ENCODE measurements at places on chromosomes 2 and 18.

- DNase-seq, result no peak
Measured at GRCh38 chr2:136010126-136010525, 24.7 kb upstream of the DARS1 start.

DNA sequence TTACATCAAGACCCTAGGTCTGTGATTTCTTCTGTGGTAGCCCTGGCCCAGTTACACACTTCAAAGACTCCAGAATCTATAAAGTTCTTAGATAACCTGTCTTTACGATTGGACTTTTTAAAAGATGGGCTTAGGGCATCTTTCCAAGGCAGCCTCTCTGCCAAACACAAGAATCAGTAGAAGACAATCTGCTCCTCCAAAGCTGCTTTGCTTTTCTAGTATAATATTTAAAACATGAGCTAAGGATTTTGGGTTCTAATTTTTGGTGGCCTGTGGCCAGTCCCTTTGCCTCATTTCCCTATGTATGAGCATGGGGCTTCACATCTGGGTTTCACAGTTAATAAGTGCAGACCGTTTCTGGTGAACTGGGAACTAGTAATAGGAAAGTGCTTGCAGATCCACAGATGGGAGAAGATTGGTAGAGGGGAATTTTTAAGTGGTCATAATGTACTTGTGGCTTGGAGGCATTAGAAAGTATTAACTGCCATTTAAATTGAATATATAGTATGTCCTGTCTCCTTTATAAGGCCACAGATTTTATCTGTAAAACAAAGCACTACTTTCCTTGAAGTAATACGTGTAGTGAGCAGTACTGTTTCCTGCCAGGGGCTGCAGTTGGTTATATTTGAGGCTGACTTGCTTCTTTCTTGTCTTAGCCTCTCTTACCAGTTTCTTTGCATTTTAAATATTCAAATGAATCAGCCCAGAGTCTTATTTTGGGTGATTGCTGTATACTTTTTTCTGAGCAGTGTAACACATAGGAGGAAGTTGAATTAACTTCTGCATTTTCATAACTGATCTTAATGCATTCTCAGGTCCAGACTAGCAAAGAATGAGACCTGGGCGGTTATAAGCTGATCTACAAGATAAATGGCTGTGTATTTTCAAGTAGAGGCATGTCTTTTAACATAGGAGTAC is 1.5 kb downstream of the ARPC2 start:
- DNase-seq, result no peak

DNA sequence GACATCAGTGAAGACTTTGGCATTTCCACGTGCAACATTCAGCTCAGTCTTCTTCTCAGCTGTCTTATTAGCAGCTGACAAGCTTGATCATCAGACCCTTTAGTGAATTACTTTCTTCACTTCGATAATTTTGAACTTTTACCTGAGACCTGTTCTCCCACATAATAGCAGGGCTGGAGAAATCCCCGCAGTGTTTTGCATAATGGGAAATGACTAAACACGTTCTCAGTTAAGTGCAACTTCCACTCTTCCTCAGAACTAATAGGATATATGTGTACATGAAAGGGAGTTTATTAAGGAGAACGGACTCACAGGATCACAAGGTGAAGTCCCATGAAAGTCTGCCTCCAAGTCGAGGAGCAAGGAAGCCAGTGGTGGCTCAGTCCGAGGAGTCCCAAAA is 28.8 kb upstream of the MBP start:
- no peak for DNase-seq

GRCh38 chr2:85011098-85011497 is 40.1 kb downstream of the KCMF1 start:
- no peak for DNase-seq

- no peak for DNase-seq
Measured at GRCh38 chr2:203761121-203761520, 54.7 kb downstream of the CD28 start.

GRCh38 chr2:104465981-104466380 is 387.9 kb upstream of the POU3F3 start:
- no peak for DNase-seq

- DNase-seq, result no peak
Measured at GRCh38 chr18:22132258-22132657, 37.1 kb upstream of the GATA6 start.

- DNase-seq, result no peak
Measured at GRCh38 chr2:137252934-137253333, 487.6 kb downstream of the THSD7B start.

GRCh38 chr2:166234112-166234846 is 106.5 kb upstream of the SCN1A start:
- no peak for DNase-seq

DNA sequence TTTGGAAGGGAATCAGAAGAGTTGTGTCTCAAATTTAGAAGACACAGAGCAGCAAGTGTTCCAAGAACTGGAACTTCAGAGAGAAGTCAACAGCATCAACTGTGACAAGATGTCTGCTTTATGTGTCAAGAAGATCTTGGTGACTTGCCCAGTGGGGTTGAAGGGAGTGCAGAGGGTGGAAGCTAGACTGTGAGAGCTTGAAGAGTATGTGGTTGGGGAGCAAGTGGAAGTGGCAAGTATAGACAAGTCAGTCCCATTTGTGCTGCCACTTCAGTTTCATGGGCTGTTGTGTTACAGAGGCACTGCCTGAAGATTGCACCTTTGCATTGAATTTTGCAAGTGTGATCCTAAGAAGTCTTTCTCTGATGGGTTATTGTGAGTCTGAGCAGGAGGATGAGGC is 68.7 kb upstream of the MC2R start:
- no peak for DNase-seq

GRCh38 chr2:209661286-209661894 is 110.2 kb upstream of the UNC80 start:
- DNase-seq, result no peak

GRCh38 chr2:9594366-9595054 is 36.3 kb downstream of the YWHAQ start:
- no peak for DNase-seq

DNA sequence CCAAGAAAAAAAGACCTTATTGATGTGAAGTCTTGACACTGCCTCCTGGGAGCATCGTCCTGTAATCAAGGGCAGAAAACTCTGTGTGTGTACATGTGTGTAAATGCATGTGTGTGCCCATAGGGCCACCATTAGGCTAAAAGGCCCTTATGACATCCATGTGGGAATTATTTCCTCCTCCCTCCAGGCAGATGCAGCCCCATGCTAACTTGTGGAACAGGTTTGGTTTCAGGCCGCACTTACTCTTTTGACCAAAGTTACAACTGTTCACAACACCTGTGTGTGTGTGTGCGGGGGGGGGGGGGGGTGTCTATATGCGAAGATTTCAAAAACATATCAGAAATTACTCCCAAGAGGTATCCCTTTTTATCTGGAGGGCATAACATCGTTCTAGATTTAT is 87.4 kb upstream of the SLC14A2 start:
- DNase-seq, result no peak

GRCh38 chr2:2325516-2325915 is 5.6 kb downstream of the MYT1L start:
- no peak for DNase-seq

- DNase-seq, result no peak
Measured at GRCh38 chr18:26073758-26074157, 16.7 kb downstream of the SS18 start.

GRCh38 chr2:225512876-225513540 is 113.5 kb downstream of the NYAP2 start:
- no peak for DNase-seq

DNA sequence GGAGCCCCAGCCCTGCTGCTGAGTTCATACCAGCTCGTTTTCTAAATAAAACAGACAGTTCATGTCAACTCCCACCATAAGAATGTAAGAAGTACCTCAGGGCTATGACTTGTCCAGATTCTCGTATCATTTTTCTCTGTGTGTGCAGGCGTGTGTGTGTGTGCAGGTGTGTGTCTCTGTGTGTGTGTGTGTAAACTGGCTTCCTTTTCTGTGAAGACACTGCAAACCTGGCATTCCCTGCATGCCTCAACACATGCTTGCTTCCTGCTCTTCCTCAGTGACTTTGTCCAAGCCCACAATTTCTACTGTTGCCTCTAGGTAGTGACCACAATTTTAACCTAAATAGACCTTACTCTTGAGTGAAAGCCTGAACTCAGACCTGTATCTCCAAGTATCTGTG is 879.0 kb downstream of the SLC4A3 start:
- no peak for DNase-seq

- DNase-seq, result no peak
Measured at GRCh38 chr18:60649107-60649506, 276.5 kb upstream of the MC4R start.

- no peak for DNase-seq
Measured at GRCh38 chr2:160516547-160517365, 23.1 kb upstream of the RBMS1 start.

GRCh38 chr2:36918307-36918706 is 48.0 kb downstream of the STRN start:
- no peak for DNase-seq

GRCh38 chr2:208807756-208808155 is 401.2 kb downstream of the PTH2R start:
- no peak for DNase-seq

DNA sequence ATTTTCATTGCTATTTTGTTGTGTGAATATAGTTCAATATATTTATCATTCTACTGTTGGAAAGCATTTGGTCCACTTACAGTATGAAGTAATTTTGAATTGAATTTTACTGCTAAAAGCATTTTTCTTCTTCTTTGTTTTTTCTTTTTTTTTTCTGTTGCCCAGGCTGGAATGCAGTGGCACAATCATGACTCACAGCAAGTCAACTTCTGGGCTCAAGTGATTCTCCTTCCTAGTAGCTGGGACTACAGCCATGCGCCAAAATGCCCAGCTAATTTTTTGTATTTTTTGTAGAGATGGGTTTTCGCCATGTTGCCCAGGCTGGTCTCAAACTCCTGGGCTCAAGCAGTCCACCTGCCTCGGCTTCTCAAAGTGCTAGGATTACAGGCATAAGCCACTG is 2.4 kb upstream of the ETAA1 start:
- DNase-seq, result no peak

- no peak for DNase-seq
Measured at GRCh38 chr2:17317439-17317976, 200.7 kb downstream of the RAD51AP2 start.

DNA sequence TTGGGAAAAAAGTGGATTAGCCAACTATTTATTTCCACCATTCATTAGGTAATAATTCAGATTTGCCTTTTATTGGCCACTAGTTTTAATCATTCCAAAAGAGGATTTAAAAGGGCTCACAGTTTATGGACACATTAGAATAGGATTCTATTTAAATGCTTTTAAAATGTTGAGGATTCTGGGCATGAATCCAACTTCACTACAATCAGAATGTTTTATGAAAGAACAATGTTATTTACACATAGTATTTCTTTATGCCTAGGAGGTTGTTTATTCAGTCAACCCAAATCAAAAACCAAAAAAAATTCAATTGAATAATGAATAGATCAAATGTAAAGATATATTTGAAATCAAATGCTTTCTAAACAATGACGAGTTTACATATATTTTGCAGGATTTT is 232.2 kb downstream of the GULP1 start:
- DNase-seq, result no peak

DNA sequence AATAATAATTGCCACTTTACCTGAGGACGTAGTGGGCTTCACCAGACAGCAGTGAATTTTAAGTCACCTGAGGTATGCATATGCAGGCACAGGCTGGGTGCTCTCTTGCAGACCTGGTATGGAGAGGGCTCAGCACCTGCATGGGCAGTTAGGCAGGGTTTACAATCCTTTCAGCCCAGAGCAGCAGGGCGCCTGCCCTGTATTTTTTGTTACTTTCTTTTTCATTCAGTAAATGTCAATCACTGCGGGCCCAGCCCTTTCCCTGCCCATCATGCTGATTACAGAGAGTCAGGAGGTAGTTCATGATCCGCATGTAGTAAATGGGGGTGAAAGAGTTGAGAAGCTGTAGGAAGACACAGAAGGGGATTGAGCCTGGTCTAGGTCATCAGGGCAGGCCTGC is 147.0 kb upstream of the ALPP start:
- DNase-seq, result no peak

GRCh38 chr2:3420769-3421397 is 41.4 kb downstream of the TRAPPC12 start:
- no peak for DNase-seq

- peak; percentile 19 for DNase-seq
Measured at GRCh38 chr2:173210270-173211196, 134.9 kb downstream of the MAP3K20 start.

GRCh38 chr2:128753321-128753720 is 434.7 kb upstream of the HS6ST1 start:
- no peak for DNase-seq

DNA sequence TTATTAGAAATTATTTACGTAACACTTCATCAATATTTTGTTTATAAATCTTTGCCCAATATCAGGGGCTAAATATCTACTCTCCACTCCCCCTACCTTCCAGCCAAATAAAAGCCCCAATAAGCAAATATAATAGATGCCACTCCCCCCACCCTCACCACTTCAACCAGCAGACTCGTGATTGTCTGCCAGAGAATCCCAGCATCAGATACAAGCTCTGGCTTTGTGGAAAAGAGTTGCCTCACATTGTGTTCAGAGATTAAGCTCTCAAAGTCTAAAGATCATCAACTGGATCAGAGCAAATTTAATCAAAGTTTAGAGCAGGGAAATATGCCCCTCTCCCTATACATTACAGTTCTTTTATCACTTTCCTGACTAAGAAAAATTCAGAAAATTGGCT is 39.5 kb downstream of the AOX1 start:
- no peak for DNase-seq

GRCh38 chr2:234722176-234722575 is 225.3 kb upstream of the ARL4C start:
- no peak for DNase-seq

DNA sequence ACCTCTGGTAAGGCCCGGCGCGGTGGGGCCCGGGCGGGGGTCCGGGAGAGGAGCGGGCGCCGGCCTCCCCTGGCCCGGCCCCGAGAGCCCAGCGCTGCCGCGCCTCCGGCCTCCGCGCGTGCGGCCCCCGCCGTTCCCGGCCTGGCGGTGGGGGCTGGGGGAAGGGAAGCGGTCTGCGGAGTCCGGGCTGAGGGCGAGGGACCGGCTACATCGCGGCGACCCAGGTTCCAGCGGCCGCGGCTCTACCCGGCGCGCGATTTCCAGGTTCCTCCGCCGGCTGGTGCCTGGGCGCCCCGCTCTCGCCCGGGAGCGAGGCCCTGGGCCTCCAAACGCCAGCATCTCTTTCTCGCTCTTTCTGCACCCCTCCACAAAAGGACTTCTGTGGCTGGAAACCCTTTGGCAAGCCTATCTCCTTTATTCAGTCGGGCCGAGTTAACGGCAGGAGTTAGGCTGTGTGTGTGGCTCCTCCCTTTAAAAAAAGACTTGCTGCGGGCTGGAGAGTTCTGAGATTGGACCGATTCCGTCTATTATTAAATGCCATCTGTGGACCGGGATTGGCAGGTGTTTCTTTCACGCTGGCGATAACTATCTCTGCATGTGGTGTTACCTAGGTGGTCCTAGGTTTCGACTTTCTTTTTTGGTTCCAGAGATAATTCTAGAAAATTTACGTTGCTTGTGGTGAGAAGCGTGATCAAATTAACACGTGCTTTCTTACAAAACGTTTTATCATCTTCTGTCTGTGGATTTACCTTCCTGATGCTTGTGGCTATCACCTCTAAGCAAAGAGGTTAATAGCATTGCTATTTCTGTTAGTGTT is 592 bp downstream of the ME2 start:
- peak; percentile 23 for DNase-seq

- DNase-seq, result peak; percentile 59
Measured at GRCh38 chr2:230925879-230926765, 1.1 kb upstream of the GPR55 start.
